LHCN-M2 (cell line): ENCODE measurements at places on chromosomes 4 and X.

DNA sequence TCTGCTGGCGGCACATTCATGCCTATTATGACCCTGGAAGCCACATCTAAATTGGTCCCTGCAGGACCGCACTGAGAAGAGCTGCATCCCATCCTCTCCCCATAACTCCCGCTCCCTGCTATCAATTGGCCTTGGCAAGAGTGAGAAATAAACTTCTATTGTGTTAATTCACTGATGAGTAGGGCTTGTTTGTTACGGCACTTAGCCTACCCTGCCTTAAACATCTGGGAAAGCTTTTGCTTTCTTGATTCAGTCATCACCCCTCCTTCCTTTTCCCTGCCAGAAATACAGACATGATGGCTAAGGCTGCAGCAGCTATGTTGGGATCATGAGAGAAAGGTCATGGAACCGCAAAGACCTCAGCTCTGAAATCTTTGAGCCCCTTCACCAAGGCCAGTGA, 36.5 kb downstream of the SUPT20HL2 start:
- DNase-seq, result no peak

DNA sequence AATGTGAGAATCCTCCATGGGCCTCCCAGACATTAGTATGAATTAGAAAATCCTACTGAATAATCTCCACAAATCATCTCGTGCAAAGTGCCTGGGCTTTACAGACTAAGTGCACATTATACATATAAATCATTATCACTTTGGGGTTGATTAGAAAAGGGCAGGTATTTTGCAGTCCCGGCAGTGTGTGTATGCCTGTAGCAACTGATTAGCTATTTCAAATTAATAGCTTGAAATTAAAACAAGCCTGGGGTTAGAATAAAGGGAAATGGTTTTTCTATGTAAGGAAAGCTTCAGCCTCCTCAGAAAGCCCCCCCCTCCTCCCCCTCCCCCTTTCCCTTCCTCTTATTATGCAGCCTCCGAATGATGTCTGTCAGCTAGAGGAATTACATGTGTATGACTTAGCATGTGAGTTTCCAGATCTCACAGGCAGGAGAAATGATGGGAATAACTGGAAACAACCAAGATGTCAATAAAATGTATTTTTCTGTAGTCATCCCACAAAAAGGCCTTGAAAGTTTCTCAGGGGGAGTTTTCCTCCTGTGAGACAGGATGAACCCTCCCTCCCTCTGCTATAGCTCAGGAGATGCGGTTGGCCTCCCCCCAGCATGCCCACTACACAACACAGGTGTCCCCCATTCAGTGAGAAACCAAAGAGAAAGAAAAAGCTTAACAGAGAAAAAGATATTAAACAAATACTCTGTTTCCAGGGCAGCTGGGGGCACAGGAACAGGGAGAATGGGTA, 41.2 kb upstream of the RASGEF1B start:
- DNase-seq, result no peak

GRCh38 chrX:126489116-126489695, 63.4 kb downstream of the DCAF12L1 start:
- no peak for DNase-seq

- DNase-seq, result no peak
Observed at GRCh38 chr4:66974665-66975064, 570.6 kb downstream of the CENPC start.

GRCh38 chr4:185797018-185797417, 15.0 kb downstream of the SORBS2 start:
- no peak for DNase-seq

DNA sequence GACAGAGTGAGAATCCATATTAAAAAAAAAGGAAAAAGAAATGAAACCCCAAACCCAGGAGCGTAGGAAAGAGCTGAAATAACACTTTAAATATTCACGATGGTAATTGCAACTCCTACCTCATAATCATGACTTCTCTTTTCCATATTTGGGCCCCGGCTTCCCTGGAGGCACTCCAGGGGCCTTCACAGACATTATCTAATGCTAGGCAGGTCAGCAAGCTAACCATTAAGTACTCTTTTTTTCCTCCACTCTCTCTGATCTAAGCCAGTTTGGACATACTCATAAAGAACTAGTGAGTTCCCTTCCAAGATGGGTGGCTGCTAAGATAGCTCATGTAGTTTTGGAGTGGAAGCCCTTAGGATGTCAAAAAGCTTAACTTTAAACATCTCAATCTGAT, 83.2 kb downstream of the SH3KBP1 start:
- DNase-seq, result no peak

DNA sequence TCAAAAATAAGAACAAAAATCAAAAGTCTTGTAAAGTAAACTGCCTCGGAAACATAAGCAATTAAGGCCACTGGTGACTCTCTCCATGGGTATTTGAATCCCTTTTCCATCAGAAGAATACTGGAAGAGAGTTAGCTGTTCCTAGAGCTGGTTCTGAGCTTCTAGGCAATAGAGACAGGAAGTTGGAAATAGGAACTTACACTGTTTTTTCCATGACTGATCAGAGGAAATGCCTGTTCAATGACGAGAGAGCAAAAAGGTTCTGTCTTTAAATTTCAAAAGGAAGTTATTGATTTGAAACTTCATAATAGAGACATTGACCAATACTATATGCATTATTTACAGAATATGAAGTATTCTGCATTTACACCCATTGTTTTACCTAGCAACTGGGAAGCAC, 503.5 kb upstream of the ARX start:
- no peak for DNase-seq

DNA sequence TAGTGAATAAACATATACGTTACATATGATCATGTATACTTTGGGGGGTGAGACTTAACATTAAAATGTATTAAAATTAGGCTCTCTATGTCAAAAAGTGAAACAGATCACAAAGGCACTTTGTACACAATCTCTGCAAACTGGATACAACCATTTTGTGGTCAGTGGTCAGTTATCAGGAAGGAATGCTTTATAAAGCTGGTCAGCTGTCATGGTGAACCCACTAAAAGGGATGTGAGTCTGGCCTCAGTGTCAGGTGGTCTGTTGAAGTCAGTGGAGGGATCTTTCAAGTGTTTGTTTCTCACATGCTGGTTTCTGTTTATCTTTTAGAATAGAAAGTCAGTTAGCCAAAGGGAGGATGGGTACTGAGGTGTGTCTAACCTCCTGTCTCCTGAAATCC, 875.5 kb upstream of the INTU start:
- peak; percentile 87 for DNase-seq

DNA sequence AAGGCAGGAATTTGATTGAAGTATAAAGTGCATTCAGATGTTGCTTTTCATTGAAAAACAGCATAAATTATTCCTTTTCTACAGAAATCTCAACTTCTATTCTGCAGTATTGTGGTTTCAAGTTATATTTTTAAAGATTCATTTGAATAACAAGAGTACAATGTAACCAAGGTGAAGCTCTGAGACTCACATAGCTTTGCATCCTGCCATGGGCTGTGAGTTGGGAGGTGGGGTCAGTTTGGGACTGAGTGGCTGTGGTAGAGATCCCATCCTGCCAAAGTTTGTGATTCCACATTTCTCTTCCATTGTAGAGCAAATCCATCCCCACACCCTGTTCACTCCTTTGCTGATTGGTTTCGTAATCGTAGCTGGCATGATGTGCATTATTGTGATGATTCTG, 69.2 kb downstream of the KIT start:
- DNase-seq, result no peak

GRCh38 chr4:48308901-48309300, 32.4 kb upstream of the SLAIN2 start:
- no peak for DNase-seq

- DNase-seq, result peak; percentile 70
Observed at GRCh38 chr4:151117371-151117962, 18.0 kb downstream of the RPS3A start.

DNA sequence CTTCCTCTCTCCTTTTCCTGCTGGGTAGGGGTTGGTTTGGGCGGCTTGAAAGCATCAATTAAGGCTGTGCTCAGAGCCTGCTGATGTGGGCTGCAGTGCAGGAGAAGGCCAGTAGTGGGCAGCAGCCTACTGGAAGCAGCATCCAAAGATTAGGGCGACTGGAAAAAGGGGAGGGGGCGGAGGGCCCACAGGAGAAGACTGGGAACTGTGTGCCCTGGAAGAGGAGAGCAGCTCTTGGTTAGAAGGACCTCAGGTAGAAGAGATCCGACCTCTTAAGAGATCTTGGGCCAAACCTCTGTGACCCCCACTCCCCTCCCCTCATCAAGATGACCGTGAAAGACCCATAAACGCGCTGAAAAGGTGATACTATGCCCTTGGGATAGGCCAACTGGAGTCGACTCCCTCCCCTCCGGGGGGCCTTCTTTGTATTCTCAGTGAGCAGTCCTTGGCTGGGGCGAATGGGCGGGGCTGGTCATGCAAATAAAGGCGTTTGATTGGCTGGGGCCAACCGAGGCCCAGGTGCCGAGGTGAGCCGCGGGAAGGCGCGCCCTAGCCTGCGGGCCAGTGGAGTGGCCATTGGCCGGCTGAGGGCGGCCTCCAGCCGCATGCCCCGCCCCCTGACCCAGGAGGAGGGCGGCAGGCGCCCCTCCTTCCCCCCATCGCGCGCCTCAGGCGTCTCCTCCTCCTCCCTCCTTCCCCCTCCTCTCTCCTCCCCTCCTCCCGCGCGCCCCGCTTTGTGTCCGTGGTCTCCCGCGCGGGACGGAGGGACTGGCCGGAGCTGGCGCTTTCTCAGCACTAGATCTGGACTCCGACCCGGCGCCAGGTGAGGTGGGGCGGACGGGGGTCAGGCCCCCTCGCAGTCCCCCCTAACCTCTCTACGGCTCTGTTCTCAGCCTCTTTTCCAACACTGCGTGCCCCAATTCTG, 10.1 kb downstream of the DLG3 start:
- peak; percentile 25 for DNase-seq

- DNase-seq, result no peak
Observed at GRCh38 chr4:3766785-3767569, 792 bp downstream of the ADRA2C start.

DNA sequence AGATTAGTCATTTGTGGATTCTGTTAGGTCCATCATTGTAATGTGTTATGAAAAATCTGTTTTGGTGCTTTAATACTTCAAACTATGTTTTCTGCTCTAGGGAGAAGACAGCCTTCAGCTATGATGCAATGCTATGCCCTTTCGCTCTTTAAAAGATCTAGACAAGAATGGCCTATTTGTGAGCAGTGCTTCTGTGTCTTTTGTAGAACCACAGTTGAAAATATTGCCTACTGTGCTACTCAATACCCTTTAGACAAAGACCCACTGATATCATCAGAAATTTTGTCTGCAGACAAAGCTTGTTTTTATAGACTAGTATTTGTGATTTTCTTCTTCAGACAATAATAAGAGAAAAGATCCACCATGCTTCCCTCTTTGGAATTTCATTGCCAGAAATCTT, 44.6 kb upstream of the SLITRK2 start:
- DNase-seq, result no peak

GRCh38 chrX:104098151-104098808, 14.0 kb upstream of the ZCCHC18 start:
- DNase-seq, result peak; percentile 46

GRCh38 chrX:79631526-79631925, 264.4 kb upstream of the ITM2A start:
- no peak for DNase-seq

- no peak for DNase-seq
Observed at GRCh38 chr4:180292339-180292738, 1950.9 kb upstream of the TENM3 start.

GRCh38 chr4:105996845-105997244, 101.6 kb downstream of the NPNT start:
- no peak for DNase-seq

DNA sequence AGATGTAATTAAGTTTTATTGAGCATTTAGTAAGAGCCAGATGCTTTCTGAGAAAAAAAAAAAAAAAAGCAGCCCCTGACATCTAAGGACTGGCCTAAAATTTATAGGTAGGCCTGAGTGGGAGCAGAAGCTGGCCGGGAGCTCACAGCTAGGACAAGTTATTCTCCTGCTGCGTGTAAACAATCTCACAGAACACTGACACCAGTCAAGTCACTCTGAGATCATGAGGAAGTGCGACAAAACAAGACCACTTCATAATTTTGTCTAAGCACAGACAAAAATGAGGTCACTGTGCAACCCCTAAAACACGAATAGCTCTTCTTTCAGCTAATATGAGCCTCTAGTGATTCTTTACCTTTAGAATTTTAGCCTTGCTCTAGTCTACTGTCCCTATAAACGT, 15.3 kb upstream of the NSUN7 start:
- no peak for DNase-seq

DNA sequence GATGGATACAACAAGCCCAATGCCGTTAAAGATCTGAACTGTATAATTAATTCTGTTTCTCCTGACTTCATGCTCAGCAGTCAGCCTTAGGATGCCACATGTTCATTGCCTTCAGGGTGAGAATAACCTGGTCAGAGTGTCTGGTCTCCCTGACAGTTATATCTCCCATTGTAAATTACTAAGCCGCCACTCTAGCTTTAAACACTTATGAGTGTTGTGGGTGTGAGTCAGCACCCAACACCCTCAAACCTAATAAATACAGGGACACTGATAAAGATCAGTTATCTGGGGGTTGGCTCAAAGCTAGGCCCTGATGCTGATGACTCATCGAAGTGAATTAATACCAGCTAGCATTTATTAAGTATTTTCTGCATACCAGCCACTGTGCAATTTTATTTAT, 64.9 kb upstream of the DYNLT3 start:
- DNase-seq, result no peak

GRCh38 chr4:876780-877179, 50.9 kb upstream of the CPLX1 start:
- DNase-seq, result no peak

GRCh38 chrX:77118686-77119085, 328.5 kb upstream of the FGF16 start:
- no peak for DNase-seq

- DNase-seq, result peak; percentile 15
Observed at GRCh38 chr4:143207555-143207954, 22.8 kb downstream of the USP38 start.

GRCh38 chr4:182400081-182400480, 156.9 kb downstream of the TENM3 start:
- DNase-seq, result no peak

GRCh38 chrX:130981836-130982235, 76.3 kb upstream of the ARHGAP36 start:
- DNase-seq, result no peak

DNA sequence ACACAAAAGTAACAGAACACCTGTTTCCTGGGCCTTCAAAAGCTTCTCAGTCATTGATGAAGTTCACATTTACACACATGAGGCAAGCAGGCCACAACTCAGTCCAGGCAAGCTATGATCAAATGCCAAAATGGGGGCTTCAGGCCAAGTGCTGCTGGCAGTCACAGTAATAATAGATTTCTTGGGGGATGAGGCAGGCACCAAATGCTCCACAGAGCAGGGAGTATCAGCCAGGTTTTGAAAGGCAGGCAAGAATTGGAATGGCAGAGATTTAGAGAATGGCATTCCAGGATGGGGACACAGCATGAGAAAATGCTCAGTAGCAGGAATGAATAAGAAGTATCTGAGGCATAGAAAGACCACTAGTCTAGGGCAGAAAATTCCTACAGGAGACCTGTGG, 52.8 kb downstream of the GRIA3 start:
- DNase-seq, result no peak

DNA sequence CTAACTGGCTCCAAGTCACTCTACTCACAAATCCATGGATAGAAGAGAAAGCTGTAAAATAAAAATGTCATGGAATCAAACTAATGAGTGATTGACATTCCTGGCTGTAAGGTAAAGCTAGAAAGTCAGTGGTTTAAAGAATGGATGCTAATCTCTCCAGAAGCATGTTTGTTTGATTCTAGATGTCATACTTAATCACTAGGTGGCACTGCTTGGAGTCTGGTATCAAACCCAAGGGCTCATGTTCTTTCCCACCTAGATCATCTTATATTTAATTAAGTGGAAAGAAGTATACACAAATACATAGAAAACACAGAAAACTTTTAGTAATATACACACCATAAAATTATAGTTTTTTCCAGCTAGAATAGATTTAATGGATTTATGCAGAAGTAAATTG, 2666.6 kb downstream of the PCDH7 start:
- no peak for DNase-seq
